ENCODE measurements at places on chromosomes 2 and 18.

GRCh38 chr2:63189026-63189425, 138.4 kb downstream of the OTX1 start:
- peak; percentile 44 for DNase-seq

GRCh38 chr2:149360106-149360505, 29.7 kb downstream of the LYPD6 start:
- no peak for DNase-seq

GRCh38 chr2:171347591-171348032, 86.2 kb downstream of the METTL8 start:
- no peak for DNase-seq

DNA sequence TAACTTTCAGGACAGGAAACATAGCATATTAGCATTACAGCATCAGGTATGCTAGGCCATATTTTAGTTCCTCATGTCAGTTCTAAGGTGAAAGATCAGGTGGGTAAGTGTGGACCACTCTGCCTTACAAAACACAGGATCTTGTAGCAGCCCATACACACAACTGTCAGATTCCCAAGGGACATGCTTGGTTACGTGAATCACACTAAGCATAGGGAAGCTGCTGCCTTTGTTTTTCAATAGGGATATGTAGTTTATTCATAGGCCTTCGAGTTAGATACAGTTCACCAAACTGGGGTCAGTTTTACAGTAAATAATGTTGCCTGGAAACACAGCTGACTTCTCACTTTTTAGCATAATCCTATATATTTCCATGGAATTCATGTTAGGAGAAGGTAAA, 116.1 kb upstream of the OTX1 start:
- DNase-seq: no peak

GRCh38 chr2:161415034-161415986, 787 bp upstream of the TBR1 start:
- DNase-seq: no peak

DNA sequence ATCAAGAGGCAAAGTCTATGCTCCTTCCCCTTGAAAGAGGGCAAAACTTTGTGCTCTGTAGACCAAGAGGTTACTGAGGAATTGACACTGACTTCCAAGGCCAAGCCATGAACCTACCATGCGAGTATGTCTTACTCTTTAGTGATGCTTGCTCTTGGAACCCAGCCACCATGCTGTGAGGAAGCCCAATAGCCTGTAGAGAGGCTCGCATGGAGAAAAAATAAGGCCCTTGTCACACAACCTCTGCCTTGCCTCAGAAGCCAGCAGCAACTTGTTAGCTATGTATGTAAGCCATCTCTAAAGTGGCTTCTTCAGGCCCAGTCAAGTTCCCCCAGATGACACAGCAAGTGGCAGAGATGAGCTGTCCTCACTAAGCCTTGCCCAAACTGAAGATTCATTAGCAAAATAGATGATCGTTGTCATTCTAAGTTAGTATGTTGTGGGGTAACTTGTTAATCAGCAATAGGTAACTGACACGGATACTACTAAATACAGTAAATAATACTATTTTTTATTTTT, 66.1 kb upstream of the RGPD5 start:
- no peak for DNase-seq

DNA sequence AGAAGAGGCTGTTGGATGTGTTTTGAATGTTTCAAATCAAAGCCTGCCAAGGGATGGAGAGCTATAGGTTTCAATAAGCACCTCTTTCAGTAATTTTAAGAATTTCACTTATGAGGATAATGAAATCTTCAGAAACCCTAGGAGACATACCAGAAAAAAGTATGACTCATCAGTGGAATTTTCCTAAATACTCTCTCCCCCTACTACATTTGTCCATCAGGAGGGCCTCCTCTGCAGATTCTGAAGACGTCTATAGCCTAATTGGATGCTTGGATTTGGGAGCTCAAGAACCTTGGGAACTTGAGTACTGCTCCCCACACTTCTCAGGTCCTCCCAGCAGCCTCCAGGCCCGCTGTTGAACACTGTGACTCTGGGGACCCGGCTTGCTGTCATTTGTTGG, 374.3 kb downstream of the SLC4A3 start:
- DNase-seq: no peak

DNA sequence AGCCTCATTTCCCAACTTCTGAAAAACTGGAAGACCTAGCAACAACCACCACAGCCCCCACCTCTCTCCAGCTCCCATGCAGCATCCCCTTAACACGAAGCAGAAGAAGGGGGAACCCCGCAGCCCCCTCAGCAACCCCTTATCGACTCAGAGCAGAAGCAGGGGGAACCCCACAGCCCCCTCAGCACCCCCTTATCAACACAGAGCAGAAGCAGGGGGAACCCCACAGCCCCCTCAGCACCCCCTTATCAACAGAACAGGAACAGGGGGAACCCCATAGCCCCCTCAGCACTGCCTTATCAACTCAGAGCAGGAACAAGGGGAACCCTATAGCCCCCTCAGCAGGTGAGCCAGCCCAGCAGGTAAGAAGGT, 6.7 kb downstream of the SLC66A2 start:
- no peak for DNase-seq

DNA sequence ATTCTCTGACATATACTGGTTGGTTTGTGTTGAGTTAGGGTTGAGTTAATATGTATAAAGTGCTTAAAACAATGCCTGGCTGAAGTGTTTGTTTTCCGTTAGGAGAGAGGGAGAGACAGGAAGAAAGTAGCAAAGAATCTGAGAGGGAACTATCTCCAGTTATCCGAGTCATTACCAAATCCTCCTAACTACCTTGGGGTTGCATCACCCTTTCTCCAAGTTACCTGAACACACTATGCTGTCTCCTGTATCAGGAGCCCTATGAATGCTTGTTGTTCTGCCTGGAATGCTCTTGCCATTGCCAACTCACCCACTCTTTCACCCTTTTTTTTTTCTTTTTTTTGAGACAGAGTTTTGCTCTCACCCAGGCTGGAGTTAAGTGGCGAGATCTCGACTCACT, 47.9 kb upstream of the ITGAV start:
- DNase-seq: no peak

- DNase-seq: no peak
These were observed 433 bp upstream of the MFF start for GRCh38 chr2:227324642-227324994.

- no peak for DNase-seq
These were observed 4.0 kb downstream of the TCF7L1 start for GRCh38 chr2:85137156-85137555.

DNA sequence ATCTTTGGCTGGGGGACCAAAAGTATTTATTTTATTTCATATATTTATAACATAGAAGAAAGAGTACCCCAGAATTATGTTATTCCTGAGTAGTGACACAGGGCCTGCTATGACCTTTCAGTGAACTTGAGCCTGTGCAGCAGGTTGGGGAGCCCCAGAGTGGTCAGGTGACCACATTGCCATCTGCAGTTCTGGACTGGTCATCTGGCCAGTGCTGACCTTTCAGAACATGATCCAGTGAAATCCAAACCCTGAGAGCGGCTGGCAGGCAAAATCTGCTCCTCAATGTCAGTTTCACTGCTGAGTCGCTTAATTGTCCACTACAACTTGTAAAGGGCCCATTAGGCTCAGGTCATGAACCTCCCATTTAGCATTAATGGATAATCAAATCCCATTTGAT, 336.7 kb upstream of the KCNH7 start:
- no peak for DNase-seq

GRCh38 chr18:6729247-6730091, at the start of gene ARHGAP28:
Gene ARHGAP28 (plus strand): TSS chr18:6729716. CDS start chr18:6729822, 106 bp downstream.
- DNase-seq: no peak

DNA sequence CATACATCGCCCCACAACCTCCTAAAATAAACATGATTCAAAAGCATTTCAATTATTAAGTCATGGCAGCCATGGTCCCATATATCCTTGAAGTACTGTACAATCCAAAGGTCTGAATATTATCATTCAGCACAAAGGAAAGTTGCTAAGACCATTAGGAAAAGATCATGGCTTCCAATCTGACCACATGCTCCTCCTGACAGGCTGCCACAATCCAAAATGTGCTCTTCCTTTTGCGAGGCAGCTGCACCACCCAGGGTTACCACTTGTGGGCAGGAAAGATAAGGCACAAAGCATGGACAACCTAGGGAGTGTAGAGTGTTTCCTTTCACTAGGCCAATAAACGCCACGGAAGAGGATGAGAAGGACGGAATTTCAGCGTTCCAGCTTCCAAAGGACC, 5.4 kb downstream of the BOLA3 start:
- DNase-seq: no peak

DNA sequence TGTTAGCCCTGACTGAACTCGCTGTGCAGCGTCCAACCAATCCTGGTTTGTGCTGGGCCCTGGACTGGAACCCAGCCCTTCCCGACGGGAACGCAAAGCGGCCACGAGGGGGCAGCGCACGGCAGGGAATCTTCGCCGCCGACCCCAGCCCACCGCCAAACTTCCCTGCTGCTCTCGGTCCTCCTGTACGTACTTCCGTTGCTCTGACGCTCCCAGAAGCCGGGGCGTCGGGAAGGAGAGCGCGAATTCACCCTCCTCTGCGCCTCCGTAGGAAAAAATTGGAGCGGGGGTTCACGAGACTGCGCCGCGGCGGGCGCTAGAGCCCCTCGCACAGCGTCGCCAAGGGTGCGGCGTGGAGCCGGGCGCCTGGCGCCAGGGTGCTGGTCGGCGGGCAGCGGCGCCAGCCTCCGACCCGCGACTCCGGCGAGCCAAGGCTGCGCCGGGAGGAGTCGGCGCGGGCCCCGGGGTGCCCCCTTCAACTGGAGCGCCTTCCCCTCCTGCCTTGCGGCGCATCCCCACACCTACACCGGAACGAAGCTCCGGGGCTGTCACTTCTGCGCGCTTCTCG, 873 bp upstream of the SH3RF3 start:
- DNase-seq: peak; percentile 52

GRCh38 chr18:32072321-32072720, 19.4 kb upstream of the RNF138 start:
- no peak for DNase-seq

GRCh38 chr2:16311521-16312440, 353.9 kb downstream of the CYRIA start:
- no peak for DNase-seq

- DNase-seq: no peak
These were observed 307.4 kb upstream of the VWC2L start for GRCh38 chr2:214103276-214104001.

GRCh38 chr2:173231042-173231441, 123.6 kb upstream of the CDCA7 start:
- no peak for DNase-seq

- DNase-seq: no peak
These were observed 126.8 kb downstream of the ZAP70 start for GRCh38 chr2:97840198-97840597.

GRCh38 chr2:157194097-157194688, 63.3 kb upstream of the GALNT5 start:
- DNase-seq: peak; percentile 44

- no peak for DNase-seq
These were observed 343.1 kb upstream of the LYPD1 start for GRCh38 chr2:133012847-133013734.

- no peak for DNase-seq
These were observed 70.6 kb downstream of the DAW1 start for GRCh38 chr2:227942021-227942420.

DNA sequence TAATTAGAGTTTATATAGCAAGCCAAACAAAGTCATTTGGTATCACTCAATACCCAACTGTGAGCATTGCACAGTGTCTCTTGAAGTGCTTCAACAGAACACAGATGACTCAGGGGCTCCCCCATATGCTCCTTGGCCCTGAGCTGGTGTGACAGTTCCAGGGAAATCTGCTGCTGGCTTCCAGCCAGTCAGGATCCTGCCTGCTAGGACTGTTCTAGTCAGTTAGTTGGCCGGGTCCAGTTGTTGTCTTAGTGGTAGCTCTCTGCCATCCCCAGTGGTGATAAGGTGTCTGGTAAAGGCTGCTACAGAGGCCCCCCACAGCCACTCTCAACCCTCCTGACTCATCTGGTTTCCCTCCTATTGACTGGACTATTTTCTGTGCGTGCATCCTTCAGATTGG, 100.3 kb downstream of the IRS1 start:
- no peak for DNase-seq

DNA sequence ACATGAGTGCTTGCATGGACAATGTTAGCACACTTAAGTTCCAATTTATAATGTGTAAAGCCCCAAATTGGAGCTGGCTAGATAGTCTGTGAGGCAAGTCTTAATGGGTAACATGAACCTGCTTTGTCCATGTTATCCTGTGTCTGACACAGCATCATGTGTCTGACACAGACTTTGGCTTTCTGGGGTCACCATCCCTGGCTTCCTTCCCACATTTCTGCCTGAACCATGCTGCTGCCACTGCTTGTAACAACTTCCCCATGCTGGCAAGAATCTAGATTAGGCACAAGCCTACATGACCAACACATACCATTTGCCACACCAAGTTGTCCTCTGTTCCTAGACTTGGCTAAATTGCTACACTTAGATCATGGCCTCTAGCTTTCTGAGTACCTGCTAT, 49.8 kb upstream of the ZBTB7C start:
- DNase-seq: no peak

- DNase-seq: no peak
These were observed 114.1 kb upstream of the TLK1 start for GRCh38 chr2:171274757-171275156.

GRCh38 chr2:204705243-204705932, 160.1 kb downstream of the PARD3B start:
- DNase-seq: no peak

DNA sequence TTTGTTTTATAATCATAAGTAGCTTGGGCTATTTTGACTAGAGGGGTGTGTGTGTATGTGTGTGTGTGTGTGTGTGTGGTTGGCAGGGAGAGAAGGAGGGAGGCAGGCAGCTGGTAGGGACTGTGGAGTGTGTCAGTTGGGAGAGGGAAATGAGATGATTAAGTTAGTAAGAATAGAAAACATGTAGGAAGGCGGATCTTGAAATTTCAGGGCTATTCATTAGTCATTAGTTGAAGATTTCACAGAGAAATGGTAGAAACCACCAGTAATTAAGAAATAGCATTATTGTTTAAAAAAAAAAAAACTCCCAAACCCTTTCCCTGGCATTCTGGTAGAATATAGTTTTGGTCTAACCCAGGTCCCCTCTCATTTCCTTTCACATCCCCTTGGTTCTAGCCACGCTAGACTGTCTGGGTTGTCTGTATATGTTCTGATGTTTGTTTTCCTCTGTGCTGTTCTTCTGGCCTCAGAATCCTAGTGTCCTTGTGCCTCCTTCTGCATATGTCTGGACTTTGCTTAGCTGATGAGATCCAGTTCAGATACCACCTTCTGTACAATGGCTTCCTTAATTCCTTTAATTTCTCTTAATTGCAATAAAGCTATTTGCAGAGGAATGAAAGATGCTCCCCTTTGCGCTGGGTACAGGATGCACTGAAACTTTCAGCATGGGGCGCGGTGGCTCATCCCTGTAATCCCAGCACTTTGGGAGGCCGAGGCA, 161.6 kb downstream of the NEDD4L start:
- no peak for DNase-seq

DNA sequence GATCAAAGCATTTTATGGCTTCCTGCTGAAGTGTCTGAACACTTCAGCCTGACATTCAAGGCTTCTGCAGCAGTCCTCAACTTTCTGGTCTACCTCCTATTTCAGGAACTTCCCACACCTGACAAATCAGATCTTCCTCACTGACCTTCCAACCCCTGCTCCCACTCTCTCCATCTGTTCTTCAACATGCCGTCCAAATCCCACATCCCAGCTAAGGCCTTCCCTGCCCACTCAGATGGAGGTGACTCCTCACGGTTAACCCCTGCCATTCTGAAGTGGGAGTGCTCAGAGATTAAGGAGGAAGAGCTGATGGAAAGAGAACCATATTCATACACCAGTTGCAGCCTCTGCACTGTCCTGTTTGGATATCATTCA, 104.8 kb downstream of the POLR1A start:
- no peak for DNase-seq
